Kidney tubule cell (primary cell): ENCODE measurements at places on chromosomes 12 and 14.
A peak's percentile ranks its signal among the peaks of the same experiment; 100 is the strongest.

DNA sequence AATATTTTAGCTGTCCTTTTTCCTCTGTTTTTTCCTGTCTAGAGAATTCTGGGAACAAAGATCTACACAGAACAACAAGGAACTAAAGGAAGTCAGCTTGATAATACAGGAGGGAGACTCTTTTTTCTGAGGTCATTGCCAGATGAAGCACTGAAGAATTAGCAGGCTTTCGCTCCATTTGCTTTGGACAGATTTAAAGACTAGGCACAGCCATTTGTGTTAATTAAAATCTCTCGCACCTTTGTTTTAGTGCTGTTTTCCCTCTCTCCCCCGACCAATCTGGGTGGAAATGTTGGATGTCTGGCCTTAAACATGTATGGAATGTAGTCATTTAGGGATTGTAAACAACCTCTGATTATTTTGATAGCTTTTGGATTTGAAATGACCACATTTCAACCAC lies 9.6 kb upstream of the GPHN start:
- no peak for DNase-seq

- no peak for DNase-seq
These were observed 41.0 kb downstream of the GPHB5 start for GRCh38 chr14:63277591-63278183.

DNA sequence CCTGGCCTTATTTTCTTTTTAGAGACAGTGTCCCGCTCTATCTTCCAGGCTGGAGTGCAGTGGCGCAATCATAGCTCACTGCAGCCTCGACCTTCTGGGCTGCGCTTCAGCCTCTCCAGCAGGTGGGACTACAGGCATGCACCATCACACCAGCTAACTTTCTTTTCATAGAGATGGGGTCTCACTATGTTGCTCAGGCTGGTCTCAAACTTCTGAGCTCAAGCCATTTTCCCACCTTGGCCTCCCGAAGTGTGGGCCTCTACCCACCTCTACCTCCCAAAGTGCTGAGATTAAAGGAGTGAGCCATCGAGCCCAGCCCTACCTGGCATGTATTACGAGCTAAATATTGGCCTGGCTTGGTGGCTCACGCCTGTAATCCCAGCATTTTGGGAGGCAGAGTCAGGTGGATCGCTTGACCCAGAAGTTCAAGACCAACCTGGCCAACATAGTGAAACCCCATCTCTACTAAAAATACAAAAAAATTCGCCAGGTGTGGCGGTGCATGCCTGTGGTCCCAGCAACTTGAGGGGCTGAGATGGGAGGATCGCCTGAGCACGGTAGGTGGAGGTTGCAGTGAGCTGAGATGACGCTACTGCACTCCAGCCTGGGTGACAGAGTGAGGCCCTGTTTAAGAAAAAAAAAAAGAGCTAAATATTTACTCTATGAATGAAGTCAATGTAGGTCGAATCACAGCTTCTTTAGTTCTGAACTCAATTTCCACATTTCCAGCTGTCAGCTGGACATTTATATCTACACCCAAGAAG lies 7.6 kb upstream of the RILPL1 start:
- DNase-seq, result no peak

- no peak for DNase-seq
These were observed 11.6 kb downstream of the ATP6V0A2 start for GRCh38 chr12:123723765-123724164.

- DNase-seq, result peak; percentile 2
These were observed 33.1 kb upstream of the PTPRO start for GRCh38 chr12:15289192-15289591.
